HT-29 (cell line): ENCODE measurements at places on chromosomes 16 and 17. TPM values are rescaled to one million over a fixed set of nuclear protein-coding genes. Genes with fewer than 3 reads are reported as not detected.

- DNase-seq, result peak; percentile 51
Measured at GRCh38 chr16:67447508-67448076, 16.7 kb downstream of the HSD11B2 start.

DNA sequence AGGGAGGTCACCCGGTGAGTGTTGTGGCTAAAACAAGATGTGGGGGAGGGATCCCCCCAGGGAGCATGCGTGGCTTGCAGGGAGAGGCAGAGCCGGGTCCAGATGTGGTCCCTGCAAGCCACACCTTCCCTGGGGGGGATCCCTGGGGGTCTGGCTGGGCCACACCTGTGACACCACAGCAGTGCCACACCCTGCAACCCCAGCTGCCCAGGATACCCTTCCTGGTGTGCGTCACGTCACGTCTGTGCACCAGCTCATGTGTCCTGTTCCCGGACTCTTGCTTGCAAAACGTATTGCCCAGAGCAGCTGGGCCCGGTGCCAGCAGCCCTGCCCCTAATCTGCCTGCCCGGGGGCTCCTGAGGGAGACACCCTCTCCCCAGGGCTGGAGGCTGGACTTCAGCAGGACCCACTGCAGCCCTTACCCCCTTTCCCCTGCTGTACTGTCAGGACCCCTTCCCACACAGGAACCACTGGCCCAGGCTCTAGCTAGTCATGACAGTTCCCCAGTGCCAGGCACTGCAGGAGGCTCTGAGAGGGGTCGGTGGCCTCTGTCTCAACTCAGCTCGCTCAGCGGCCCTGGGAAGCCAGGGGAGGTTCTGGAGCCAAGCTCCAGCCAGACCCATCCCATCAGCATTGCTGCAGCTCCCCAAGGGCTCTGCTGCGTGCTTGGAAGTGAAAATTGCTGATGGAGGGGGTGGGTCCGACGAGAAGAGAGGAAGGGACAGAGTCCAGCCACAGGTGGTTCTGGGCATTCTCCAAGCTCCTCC is 25.8 kb upstream of the ACSF3 start:
- DNase-seq, result no peak

DNA sequence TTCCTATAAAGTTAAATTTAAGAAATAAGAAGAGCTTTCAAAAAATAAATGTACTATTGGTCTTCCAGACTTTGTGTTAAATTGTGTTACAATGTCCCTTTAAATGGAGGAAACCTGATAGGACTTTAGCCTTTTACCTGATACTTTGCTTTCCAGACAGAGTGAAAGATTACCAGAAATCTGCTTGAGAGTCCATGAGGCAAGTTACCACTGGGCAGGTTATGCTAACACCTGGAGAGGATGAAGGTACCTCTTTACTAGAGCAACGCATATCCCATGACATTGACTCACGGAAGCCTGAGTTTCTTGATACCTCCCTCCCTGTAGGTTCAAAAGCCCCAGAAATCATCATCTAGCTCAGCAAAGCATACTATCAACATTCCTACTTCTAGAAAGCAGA is 143.9 kb upstream of the C17orf78 start:
- DNase-seq, result no peak

DNAH3 gene
- 0.34 and 0.38 TPM in 2 replicates for total RNA-seq

DNA sequence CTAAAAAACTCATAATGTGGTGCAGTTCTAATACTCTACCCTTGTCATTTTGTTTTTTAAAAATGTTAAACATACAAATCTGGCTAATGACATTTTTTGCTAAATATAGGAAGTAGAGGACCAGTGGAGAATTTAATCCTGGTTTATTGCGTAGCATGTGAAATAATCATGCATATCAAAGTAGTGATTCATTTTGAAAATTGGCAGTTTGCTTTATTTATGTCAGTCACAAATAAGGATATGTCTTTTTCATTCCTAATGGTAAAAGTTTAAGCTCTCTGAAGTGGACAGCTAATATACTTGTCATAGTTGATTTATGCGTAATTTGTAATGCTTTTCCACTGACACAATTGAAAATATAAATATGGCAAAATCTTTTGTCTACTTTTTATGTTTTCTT is 224.2 kb downstream of the BCAS3 start:
- DNase-seq, result no peak

- peak; percentile 66 for DNase-seq
Measured at GRCh38 chr16:4314532-4315185, 1.2 kb upstream of the GLIS2 start.

GRCh38 chr17:10262451-10262850 is 64.0 kb upstream of the GAS7 start:
- no peak for DNase-seq

CHRNE gene
- total RNA-seq, result not detected in 2 replicates

- peak; percentile 66 for DNase-seq
Measured at GRCh38 chr16:22353191-22353919, 21.1 kb downstream of the CDR2 start.

ZP2 gene
- total RNA-seq, result not detected in 2 replicates

- DNase-seq, result peak; percentile 84
Measured at GRCh38 chr17:32142857-32143526, 690 bp downstream of the RHOT1 start.

GRCh38 chr17:72407336-72407909 is 286.6 kb downstream of the SOX9 start:
- DNase-seq, result peak; percentile 87

KRTAP3-1 gene
- total RNA-seq, result not detected in 2 replicates

ANKFY1 gene
- 13.6 and 15.4 TPM in 2 replicates for total RNA-seq

DNA sequence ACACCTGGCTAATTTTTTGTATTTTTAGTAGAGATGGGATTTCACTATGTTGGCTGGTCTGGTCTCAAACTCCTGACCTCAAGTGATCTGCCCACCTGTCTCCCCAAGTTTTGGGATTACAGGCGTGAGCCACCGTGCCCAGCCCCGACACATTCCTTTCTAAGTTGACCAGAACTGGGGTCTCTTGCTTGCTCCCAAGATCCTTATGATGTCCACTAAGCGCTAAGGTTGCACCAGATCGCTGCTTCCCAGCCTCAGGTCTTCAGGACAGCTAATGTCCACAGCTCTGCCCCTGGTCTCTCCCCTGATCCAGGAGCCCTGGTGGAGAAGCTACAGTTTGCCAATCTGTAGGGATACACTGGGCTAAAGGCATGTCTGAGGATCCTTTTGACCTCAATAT is 29.5 kb downstream of the NSMCE1 start:
- DNase-seq, result no peak

TUBD1 gene
- total RNA-seq, result 3.3 and 3.5 TPM in 2 replicates

PPY gene
- total RNA-seq, result not detected in 2 replicates

DNA sequence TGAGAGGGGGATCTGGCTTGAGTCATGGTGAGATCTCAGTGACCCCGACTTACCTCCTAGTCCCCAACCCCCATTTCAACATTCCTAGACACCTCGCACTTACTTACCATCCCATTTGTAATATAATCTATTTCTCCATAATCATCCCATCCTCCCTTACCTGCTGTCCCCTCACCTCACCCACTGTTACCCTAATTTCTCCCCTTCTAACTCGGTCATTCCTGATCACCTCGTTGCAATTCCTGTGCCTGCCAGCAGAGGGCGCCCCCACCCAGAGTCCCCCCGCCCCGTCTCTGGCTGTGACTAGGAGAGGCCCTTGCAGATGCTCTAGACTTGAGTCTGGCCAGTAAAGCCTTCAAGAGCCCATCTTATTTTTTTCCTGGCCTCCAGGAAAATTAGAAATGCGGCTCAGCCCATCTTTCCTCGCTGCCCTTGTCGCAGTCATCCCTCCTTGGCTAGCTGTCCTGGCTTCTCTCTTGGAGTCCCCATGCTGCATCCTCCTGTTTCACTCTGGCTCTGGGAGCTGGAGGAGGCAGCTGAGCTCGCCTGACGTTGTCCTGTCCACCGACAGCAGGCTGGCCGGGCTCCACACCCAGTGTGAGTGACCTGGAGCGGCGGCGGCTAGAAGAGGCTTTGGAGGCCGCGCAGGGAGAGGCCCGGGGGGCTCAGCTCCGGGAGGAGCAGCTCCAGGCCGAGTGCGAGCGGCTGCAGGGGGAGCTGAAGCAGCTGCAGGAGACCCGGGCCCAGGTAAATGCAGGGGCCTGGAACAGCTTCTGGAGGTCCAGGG is 5.0 kb downstream of the TBKBP1 start:
- DNase-seq, result peak; percentile 74

DNA sequence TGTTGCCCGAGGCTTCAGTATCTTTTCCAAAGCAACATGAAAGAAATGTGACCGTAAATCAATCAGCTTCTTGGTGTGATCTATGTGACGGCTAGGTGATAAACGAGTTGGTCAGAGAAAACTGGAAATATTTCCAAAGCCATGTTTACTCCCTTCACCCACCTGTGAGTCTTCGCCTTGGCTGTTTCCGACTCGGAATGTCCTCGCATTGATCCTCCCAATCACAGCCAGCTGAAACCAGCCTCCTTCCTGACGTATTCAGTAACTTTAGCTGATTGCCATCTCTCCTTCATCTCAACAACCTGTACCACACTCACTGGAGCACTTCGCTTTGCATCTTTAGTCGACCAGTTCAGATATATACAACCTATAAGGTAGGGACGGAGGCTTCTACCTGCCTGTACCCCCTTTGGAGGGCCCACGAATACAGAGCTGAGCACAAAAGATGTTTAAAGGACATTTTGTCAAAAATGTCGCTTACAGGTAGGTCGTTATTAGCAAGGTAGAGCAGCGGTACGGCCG is 705 bp downstream of the KRABD2 start:
- DNase-seq, result peak; percentile 39

GRCh38 chr16:64968539-64968938 is 153.3 kb downstream of the CDH11 start:
- DNase-seq, result no peak

GRCh38 chr17:47841488-47842291 is 617 bp upstream of the SCRN2 start:
- DNase-seq, result no peak

DNA sequence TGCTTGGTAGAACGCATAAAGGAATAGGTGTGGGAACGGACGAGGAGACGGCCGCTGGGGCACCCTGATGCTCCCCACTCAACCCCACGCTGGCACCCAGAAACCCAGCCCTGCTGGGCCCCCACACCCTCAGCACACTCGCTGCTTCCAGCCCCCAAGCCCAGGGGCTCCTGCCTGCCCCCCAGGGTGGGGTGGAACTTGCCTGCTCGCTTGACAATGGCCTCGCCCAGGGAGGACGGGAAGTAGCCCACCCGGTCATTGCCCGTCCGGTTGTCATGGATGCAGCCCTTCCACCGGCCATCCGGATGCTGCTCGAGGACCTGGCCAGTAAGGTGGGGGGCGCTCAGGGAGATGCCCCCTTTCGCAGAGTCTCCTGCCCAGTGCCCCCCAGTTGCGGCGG is 9.9 kb downstream of the CASKIN1 start:
- DNase-seq, result no peak

- DNase-seq, result peak; percentile 22
Measured at GRCh38 chr17:31266042-31266441, 31.0 kb downstream of the OMG start.

DNA sequence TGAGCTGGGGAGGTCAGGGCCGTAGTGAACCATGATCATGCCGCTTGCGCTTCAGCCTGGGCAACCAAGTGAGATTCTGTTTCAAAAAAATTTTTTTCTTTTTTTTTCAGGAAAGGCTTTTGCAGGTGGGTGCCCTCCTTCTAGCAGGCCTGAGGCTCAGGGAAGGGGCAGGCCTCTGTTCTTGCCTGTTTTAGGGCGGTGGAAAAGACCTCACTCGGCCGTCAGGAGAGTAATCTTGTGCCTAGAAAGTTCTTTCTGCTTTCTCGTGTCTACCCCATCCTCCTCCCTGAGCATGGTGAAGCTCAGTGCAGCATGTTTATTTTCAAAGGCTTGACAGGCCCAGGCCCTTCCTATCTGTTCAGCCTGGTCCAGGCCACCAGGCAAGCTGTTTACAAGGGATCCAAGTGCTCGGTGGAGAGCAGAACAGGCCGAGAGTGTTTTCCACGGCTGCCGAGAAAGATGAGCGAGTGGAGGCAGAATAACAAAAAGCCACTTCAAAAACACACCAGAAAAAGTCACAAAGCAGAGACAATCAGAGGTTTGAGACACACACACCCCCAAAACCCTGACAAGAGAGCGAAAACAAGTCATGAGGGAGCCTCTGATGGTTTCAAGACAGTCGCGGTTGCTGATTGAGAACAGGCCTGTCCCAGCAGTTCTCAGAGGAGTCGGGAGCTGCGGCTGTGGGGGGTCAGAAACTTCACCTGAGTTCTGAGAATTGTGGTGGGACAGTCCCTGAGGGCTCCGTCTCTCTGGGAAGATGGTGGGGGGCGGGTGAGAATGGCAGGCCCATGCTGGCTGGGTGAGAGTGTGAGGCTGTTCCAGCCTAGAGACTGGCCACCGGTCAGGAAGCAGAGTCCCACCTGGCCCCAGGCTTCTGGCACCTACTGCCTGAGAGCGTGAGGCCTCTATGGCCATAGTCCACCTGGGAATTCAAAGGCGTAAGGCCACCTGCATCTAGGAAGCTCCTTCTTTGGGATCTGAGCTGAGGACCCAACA is 37.5 kb upstream of the CCR7 start:
- DNase-seq, result no peak

- DNase-seq, result no peak
Measured at GRCh38 chr16:79276501-79276900, 324.0 kb downstream of the MAF start.

DNA sequence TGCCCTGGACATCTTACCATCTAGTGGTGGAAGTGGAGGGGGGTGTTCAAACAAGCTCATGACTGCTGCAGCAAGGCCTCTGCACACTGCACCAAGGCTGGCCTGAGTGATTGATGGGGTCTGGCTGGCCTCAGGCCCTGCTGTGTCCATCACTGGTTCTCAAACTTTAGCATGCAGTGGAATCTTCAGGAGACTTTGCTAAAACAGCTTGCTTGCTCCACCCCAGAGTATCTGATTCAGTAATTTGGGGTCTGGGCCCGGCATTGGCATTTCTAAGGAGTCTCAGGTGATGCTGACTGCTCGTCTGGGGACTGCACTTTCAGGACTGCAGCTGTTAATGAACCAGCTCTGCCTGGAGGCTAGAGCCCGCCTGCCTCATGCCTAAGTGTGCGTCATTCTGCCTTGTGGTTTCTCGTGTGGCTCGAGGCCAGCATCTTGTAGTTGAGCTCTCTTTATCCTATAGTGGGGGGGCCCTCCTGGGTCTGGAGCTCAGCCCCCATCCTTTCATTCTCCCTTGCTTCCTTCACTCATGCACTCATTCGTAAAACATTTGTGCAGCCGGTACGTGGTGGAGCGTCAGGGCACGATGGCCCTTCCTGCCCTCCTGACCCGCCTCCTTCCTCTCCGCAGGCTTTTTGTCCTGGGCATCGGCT is 4.1 kb downstream of the MGAT5B start:
- peak; percentile 30 for DNase-seq

GRCh38 chr17:65131240-65131639 is 5.9 kb upstream of the RGS9 start:
- no peak for DNase-seq

DNA sequence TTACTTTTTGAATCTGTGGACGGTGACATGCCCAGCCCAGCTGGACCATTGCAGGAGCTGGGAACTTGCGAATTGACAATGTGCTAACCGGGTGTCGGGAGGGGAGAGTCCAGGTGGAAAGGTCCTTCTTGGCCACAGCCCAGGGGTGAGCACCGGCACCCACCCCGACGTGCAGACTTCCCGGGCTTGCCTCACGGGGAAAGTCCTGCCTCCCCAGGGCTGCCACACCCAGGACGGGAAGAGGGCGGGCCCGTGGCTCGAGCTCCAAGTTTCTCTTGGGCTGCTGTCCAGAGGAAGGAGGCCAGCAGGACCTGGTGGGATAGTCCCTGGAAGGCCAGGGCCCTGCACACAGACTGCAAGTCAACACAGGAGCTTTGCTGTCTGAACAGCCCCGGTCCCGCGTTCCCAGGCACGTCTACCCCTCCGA is 17.7 kb downstream of the CARD14 start:
- no peak for DNase-seq
